ENCODE measurements at places on chromosomes 1 and 21.

GRCh38 chr1:221549815-221550214 is 192.1 kb downstream of the DUSP10 start:
- no peak for DNase-seq

- no peak for DNase-seq
Measured at GRCh38 chr1:119409731-119410130, 5.2 kb upstream of the HSD3B2 start.

DNA sequence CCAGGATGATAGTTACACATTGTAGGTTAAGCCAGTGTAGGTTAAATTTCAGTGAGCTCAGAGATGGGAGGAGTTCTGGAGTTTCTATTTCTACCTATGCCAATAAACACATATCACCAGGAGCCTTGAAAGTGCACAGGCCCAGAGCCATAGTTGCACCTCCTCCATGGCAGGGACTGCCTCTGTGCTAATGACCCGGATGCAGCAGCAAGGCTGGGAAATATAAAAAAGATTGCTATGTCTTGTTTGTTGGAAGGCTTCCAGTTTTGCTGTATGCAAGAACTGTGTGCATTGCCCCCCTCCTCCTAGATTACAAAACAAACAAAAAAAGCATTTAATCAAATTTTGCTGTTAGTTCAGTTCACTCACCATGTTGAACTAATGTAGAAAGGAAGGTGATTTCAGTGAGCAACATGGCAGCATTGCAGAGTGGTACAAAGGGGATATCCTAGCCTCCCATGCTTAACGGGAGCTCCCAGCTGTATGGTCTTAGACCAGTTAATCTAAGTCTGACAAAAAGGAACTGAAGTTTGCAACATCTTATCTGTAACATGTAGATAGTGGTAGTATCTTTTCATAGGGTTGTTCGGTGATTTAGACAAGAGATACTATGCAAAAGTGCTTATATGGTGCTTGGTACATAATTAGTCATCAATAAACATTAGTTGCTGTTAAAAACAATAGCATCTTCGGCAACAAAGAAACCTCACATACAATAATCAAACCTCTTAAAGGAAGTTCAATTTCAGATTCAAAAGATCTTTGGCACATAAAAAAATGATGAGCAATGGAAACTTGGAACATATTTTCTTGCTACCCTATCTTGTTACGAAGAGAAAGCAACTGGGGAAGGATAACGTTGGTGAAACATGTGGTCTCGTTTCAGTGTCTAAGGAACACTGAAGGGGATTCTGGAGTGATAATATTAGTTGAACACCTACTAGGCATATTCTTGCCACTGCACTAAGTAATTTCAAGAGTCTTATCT is 309.5 kb downstream of the ASTN1 start:
- DNase-seq, result no peak

DNA sequence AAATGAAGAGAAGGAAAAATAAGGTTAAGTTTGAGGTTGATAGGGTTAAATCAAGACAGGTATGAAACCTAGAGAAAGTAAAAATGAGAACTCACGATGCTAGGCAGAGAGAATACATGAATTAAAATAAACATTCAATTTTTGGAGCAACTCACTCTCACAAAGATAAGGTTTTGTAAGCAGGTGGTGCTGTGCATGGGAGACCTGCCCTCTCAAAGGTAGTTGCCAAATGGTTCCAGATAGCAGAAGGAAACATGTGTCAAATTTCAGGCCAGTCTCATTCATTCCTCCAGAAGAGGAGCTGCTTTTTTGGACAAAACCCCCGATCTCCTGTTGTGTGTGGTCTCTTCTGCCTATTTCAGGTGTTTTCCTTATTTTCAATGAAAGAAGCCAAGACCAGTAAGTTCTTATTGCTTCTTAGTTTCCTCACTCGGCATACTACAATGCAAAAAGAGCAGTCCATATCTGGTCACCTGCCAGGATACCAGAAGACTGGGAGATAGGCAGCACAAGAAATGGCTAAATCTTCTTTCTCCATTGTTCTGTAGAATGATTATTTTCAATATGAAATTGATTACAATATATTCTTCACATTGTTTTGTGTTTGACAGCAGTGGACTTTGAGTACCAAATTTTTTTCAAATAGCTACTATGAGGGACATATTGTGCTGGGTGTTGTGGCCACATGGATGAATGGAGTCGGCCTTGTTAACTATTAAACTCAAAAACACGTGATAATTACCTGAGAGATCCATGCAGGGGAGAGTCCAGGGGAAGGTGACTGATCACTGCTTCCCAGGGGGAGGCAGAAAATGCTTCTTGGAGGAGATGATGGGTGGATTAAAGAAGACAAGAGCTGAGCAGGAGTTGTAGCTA is 3.6 kb downstream of the CR1L start:
- no peak for DNase-seq

GRCh38 chr1:171477804-171478203 is 7.5 kb upstream of the PRRC2C start:
- DNase-seq, result no peak

GRCh38 chr1:119873135-119874015 is 22.9 kb downstream of the ADAM30 start:
- DNase-seq, result no peak

DNA sequence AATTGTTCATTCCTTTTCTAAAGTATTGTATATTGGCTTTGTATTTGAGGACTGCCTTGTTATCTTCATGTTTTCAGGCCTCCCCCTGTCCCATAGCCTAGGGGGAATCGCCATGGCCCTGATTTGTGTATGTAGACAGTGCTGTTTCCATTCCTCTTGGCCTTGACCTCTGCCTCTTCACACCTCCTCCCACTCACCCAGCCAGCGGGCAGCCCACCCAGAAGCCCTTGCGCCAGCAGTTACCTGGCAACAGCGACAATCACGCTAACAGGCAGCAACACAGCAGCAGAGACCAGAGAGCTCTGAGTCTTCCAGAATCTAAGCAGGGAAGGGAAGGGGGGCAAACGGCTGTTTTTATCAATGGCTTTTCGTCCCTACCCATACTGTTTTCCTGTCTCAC is 50.0 kb upstream of the NPL start:
- peak; percentile 12 for DNase-seq

DNA sequence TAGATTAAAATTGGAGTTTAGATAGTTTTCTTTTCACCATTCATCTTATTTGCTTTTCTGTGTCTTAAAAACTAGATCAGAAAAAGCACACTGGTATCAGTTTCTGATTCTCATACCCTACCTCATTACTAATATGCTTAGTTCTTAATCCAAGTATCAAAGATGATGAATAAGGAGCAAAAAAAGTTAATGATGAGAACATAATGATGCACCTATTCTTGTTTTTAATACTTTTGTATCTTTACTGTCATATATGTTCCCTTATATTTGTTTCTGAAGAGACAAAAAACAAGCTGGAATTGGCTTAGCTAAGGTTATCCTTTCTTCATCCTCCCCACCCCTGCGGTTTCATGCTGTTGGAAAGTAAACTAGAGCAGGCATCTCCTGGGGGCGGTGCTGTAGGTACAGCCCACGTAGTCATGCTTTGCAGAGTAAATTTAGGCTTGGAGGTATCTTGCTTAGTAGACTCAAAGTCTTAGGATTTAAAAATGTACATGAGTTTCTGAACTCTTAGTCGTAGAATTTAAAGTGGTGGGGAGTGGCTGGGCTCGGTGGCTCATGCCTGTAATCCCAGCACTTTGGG is 16.4 kb downstream of the CNIH4 start:
- DNase-seq, result no peak

GRCh38 chr1:119702384-119702783 is 9.3 kb upstream of the PHGDH start:
- no peak for DNase-seq

GRCh38 chr1:83762416-83762815 is 236.5 kb downstream of the TTLL7 start:
- no peak for DNase-seq

Measured in progenitor cell of endocrine pancreas (in vitro differentiated cells).